GM13977 (cell line): ENCODE measurements at places on chromosomes 5 and 9.
A peak's percentile ranks its signal among the peaks of the same experiment; 100 is the strongest.

GRCh38 chr5:143862271-143862670 is 50.3 kb downstream of the HMHB1 start:
- no peak for DNase-seq

DNA sequence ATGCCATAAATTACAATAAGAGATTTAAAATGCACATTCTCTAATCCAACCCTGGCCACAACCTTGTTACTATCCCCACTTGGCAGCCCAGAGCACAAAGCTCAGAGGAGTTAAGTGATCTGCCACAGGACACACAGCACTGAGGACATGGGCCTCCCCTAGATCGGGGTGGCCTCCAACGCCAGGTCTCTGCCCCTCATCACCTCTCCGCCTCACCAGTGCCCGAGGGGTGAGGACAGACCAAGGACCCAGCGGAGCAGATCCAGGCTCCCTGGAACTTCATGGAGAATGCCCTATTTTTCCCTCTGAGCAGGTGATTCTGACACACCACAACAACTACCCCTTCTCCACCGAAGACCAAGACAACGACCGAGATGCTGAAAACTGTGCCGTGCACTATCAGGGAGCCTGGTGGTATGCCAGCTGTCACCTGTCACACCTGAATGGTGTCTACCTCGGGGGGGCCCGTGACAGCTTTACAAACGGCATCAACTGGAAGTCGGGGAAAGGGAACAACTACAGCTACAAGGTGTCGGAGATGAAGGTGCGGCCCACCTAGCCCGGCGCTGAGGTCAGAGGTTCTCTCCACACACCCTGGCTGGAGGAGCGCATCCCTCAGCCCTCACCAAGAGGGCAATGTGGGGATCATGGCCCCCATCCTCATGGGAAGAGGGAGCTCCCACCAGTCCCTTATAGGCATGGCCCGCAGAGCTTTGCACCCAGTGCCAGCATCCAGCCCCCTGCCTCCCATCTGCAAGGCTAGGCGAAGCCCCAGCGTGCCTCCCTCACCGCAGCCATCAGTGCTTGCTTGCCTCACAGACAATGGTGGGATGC is 12.5 kb upstream of the FCN2 start:
- DNase-seq: no peak

- no peak for DNase-seq
These were observed 9.5 kb upstream of the GLDC start for GRCh38 chr9:6655036-6655435.

DNA sequence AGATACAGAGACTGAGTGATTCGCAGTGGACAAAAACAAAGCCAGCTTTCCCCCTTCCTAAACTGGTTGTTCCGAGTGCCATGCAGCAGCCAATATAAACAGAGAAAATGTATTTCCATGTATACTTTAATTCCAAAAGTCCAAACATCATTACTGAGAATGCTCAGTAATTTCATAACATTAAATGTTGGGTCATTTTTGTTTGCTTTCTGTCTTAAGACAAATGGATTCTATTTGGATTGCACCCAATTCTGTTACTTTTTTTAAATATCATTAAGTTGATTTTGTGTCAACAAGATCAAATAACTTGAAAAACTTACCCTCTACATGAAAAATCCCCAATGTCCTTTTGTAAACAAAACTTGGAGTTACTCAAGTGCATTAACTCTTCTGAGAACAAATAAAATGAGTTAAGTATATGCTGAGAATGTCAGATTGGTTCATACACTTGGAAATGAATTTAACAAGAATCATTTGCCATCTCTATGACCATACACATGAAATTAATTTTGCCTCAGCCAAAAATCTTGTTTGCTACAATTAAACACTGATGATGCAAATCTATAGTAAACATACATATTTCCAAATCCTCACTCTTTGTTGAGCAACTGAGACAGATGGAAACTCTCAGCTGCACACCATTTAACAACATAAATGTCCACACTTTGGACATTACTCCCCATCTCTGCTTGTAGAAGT is 19.4 kb downstream of the LURAP1L start:
- no peak for DNase-seq

DNA sequence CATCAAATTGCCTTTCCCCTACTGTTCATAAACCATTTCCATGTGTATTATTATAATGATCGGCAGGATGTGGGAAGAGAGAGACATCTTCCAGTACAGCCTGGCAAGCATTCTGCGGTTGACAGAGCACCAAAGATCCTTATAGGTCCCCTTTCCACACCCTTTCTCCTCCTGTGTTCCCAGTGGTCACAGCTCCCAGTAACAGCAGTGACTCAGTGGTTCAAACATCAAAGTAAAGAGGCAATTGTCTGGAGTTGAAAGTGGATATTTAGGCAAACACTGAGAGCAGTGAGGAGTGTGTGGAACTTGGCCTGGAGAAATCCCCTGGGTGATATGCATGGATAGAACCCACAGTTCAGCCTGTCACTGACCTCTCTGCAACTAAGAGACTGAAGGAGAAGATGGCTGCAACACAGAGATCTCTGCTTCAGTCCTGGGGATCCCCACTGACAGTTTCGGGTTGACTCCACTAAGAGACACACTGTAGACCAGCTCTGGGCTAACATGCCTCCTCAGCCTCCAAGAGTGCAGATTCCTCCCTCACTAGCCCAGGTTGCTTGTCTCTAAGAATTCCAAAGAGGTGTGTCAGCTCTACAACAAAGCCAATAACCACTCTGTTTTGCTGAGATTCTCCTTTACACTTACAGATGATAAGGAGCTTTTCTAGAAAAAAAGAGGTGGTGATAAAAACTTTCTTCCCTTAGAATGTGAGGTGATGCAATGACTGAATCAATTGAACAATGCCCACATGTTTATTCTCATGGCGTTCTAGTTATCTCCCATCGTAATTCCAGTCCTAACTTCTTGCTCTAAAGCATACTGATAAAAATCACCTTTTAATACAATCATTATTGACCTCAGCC is 94.4 kb upstream of the IL6ST start:
- DNase-seq: peak; percentile 71

DNA sequence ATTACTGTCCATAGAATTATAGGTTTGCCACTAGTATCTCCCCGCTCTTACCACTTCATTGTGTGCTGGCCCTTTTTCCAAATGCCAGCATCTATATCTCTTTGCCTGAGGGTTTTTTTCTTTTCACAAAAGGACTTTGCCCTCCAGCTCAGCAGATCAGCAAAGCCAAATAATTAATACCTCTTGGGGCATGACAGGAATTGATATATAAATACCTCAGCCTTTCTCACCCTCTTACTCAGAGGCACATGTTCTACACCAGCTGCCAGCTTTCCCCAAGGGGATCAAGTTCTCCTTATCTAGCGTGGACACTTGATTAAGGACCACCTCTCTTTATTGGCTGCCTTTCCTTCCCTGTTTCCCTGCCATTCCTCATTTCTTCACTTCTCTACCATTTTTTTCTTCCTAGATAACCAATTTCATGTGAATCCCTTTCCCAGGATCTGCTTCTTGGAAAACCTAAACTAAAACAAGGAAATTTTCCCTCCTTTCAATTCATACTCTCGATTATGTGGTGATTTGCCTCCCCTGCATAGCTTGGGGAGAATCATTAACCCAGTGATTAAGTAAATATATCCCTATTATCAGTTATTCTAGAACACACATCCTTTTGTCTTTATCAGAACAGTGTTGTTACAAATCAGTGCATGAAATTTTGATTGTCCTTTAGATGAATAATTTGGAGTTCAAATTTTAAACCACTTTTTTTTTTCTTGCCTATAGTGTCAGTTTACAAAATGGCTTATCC is 6.9 kb upstream of the NUDT12 start:
- no peak for DNase-seq

- no peak for DNase-seq
These were observed 185.0 kb downstream of the ATPSCKMT start for GRCh38 chr5:10064546-10065195.

DNA sequence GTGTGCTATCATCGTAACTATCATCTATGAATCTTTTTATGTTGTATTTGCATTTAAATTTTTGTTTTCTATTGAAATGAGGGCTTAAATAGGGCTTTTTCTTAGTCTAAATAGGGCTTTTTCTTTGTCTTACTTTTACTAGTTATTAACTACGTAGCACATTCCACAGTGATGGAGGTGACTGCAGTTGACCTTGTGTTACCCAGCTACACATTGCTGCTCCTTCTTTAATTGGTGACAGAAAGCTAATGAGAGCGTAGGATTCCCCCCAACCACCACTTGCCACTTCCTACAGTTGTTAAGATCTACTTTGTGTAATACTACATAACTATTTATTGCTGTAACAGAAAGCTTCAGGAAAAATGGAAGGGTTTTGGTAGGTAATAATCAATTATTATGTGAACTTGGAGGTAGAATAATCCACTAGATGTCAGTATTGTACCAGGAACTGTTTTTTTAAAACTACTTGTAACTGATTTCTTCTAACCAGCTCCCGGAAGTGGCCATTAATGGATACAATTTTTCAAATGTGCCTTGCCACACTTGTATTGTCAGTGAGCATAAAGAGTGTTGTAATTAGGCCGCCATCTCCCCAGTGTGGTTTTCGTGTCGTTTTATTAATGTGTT is 18.0 kb downstream of the MTRR start:
- DNase-seq: peak; percentile 23

DNA sequence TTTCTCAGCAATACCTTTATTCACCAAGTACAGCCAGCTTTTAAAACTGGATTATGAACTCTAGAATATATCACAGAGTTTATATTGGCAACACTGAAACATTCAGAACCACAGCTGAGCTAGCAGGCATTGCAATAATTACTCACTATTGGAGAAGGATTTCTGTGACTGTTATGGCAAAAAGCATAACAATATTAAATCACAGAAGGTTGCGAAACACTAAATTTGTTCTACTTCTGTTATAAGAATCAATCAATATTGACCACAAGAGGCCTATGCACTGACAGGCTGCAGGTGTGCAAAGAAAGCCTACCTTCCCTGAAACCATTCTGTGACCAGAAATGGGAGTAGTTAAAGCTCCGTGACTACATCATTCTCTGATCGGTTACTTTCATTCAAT is 59.2 kb downstream of the AP3B1 start:
- no peak for DNase-seq

DNA sequence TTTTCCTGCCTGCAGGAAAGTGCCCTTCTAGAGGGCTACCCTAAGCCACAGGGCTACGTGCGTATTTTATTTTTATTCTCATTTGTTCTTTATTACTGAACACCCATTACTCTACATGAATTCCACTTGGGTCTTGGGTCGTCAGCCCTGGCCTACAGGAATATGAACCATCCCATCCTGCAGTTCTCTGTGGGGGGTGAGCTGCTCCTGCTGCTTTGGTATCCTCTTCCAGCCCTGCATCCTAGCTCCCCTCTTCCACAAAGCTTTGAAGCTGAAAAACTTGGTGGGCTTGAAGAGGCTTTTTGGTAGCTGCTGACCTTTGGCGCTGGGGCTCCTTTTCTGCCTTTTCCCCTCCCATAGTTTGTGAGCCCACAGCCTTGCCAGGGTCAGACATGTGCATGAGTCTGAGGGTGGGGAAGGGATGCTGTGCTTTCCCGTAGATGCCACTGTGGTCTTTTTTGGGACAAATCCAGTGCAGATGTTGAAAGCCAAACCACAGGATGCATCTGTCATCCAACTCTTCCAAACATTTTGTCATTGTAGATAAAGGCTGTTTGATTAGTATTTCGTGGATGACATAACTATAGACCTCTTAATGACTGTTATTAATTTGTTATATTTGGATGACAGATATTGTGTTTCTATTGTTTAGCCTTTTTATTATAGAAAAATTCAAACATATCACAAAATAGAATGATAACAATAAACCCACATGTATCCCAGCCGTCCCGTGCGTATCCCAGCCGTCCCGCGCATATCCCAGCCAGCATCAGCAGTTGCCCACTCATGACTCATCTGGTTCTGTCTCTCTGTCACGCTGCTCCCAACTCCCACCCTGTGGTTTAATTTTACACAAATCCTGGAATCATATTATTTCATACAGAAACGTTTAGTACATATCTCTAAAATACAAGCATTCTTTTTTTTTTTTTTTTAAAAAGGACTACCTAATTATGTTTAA is 43.9 kb downstream of the SLC46A2 start:
- DNase-seq: no peak

GRCh38 chr9:84823421-84824271 is 154.1 kb downstream of the NTRK2 start:
- DNase-seq: no peak

GRCh38 chr5:170623576-170624181 is 119.9 kb downstream of the KCNIP1 start:
- DNase-seq: peak; percentile 56

DNA sequence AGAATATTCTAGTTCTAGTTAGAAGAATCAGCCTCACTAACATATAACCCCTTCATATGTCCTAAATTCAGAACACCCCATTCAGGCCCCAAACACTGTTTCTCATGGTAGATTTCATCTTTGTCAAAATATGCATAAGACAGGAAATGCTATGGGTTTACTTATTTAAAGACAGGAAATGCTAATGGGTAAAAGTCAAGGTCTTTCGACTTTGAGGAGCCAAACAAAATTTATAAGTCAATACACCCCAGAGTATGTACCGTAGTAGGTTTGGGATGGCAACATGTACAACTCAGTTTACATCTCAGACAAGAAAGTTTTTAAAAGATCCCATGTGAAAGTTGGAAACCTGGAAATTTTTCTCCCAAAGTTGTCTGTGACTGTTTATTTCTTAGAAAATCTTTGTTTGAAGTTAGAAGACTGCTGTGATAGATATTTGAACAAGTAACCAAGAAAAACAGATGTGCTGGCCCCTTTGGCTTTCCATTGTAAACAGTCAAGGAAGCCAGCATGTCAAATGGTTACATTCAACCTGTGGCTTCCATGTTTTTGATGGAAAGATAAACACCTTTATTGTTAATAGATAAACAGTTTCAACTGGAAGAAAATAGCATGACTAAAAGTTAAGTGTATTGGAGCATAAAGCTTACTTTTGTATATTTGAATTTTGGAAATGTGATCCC is 102.2 kb downstream of the INIP start:
- no peak for DNase-seq

GRCh38 chr5:115490596-115490995 is 54.0 kb downstream of the FEM1C start:
- no peak for DNase-seq

DNA sequence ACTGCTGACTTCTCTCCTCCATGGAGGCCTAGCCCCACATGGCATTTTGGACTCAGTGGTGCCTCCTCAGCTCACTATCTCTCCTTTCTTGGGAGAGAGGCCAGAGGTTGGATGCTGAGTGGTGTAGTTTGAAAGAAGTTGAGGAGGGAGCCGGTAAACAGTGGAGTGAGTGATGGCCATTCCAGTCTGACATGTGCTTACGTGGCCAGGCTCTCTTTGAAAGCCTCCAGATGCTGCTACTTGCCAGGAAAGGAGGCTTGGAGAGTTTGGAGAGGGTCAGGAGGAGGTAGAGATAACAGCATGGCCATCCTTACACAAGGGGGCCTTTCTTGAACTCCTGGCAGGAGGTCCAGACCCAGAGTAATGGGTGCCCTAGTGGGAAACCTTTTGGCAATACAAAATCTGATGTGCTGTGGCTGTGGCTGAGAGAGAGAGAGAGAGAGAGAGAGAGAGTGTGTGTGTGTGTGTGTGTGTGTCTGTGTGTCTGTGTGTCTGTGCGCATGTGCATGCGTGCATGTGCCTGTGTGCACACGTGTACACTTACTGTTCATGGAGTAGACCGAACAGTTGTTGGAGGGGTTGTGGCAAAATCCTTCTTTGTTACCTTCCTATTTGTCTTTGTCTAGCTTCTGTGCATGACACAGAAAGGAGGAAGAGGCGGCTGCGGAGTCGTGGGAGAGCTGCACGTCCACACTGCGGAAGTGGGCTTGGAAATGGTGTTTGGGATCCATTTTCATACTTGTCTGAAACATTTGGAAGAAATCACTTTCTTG is 37.8 kb downstream of the RALGPS1 start:
- no peak for DNase-seq
